ENCODE measurements at places on chromosomes 13 and 19.

- DNase-seq = no peak
Measured at GRCh38 chr19:48239582-48240141, 16.1 kb downstream of the CARD8 start.

DNA sequence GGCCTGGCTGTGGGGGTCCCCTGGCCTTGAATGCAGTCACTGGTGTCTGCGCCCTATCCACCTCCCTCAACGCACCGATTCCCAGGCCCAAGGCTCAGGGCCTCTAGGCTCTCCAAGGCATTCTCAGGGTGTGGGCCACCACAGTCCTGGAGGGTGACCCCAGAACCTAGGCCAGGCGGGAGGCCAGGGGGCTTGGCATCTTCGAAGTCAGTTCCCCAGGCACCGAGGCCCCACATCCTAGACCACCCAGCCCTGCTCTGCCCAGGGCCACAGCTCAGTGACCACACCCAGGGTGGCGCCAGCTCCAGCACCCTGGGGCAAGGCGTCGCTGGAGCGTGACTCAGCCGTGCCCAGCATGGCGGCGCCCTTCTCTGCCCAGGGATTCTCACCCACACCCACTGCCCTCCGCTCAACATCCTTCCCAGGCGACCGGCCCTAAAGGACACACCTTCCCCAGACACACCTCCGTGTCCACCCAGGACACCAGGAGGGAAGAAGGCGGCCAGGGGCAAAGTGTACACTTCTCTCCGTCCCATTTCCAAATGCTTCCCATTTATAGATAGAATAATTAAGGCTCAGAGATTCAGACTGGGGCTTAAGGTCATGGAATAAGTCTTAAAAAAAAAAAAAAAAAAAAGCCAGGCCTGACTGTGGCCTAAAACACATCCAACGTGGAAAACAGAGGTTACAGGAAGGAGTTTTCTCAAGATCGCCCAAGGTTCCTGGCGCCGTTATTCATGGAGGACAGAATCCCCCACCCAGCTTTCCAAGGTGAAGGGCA lies 36.4 kb upstream of the NANOS3 start:
- DNase-seq = no peak

DNA sequence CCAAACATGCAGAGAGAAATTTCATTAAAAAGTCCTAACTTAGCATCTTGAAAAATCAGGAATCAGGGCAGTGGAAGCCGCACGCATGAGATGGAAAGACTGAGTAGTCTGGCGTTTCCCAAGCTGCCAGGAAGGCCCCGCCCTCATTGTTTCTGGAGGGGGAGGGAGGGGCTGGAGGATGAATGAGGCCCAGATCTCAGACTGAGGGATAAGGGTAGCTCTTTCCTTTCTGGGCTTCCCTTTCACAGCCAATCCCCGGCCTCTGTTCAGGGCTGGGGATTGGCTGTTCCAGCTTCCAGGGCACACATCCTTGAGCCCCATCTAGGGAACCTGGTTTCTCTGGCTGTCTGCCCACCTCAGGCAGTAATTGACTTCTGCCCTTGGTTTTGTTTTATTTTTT lies 7.3 kb downstream of the C19orf53 start:
- DNase-seq = no peak

- no peak for DNase-seq
Measured at GRCh38 chr13:78638216-78638615, 20.7 kb downstream of the OBI1 start.

DNA sequence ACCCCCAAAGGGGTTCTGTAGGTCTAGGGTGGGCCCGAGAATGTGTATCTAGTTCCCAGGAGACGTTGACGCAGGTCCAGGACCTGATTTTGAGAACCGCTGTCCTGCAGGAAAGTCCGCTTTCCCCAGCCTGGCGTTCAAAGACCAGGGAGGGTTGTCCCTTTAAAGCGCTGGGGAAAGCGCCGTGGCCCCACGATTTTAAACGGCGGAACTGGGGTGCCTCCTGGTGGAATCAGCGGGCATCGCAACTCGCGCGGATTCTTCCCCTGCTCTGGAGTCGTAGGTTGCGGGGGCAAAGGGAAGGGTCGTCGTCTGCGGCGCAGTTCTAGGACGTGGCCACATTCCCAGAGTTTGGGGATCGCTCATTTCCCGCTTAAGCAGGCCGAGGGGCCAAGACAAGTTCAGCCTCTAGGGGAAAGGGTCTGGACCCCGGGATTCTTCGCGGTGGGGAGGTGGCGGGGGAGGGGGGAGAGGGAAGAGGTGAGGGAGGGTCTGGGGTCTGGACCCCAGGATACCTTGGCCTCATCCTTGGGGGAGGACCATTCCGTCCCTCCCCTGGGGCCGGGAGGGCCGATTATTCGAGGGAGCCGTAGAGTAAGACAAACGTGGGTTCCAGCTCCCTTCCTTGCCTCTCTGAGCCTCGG lies 7.7 kb downstream of the PNMA8B start:
- peak; percentile 80 for DNase-seq

- DNase-seq = no peak
Measured at GRCh38 chr19:13120817-13121216, 2.8 kb downstream of the NACC1 start.

DNA sequence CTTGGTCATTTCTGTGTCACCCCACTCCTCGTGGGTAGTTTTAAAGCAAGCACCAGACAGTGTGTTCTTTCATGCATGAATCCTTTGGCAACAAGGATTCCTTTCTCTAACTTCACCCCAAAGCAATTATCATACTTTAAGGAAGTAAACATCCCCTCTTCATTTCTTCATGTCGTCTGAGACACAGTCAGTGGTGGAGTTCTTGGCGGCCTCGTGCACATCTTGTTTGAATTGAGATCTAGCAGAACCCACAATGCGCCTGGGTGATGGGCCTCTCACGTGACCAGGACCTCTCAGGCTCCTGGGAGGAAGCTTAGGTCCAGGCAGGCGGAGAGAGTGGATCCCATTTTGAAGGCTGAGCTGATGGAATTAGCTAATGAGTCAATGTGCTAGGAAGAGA lies 2.6 kb downstream of the ACSBG2 start:
- no peak for DNase-seq

- no peak for DNase-seq
Measured at GRCh38 chr19:18029617-18030338, 21.8 kb downstream of the ARRDC2 start.

GRCh38 chr19:42576241-42576640 lies 18.5 kb downstream of the CEACAM8 start:
- DNase-seq = no peak

DNA sequence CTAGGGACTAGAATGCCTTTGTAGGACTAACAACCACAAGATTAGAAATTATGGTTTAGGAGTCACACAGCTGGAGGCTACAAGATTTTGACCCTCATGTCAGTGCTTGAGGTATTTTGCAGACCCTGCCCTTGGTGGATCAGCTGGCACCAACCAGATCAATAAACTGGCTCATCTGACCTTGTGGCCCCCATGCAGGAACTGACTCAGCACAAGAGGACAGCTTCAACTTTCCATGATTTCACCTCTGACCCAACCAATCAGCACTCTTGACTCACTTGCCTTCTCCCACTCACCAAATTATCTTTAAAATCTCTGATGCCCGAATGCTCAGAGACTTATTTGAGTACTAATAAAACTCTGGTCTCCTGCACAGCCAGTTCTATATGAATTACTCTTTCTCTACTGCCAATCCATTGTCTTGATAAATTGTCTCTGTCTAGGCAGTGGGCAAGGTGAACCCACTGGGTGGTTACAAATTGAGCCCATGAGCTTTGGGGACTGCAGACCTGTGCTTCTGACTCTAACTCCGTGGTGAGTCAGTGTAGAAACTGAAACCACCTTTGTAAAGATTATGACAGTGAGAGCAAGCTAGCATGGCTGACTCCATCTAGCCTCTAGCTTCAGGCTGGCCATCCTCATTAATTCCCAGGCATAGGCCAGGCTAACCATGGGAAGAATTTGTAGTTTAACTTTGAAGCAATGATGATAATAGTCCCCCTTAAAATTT lies 33.9 kb upstream of the CEACAM8 start:
- no peak for DNase-seq

GRCh38 chr13:59542303-59542702 lies 621.4 kb downstream of the DIAPH3 start:
- DNase-seq = no peak

- no peak for DNase-seq
Measured at GRCh38 chr19:30207357-30207756, 164.8 kb upstream of the ZNF536 start.

Data from OCI-LY7 (cell line).